ENCODE measurements at places on chromosomes 1 and 21.

GRCh38 chr1:200128081-200128480 lies 100.6 kb downstream of the NR5A2 start:
- no peak for DNase-seq

GRCh38 chr1:229164836-229165735 lies 105.8 kb upstream of the RAB4A start:
- DNase-seq = no peak

DNA sequence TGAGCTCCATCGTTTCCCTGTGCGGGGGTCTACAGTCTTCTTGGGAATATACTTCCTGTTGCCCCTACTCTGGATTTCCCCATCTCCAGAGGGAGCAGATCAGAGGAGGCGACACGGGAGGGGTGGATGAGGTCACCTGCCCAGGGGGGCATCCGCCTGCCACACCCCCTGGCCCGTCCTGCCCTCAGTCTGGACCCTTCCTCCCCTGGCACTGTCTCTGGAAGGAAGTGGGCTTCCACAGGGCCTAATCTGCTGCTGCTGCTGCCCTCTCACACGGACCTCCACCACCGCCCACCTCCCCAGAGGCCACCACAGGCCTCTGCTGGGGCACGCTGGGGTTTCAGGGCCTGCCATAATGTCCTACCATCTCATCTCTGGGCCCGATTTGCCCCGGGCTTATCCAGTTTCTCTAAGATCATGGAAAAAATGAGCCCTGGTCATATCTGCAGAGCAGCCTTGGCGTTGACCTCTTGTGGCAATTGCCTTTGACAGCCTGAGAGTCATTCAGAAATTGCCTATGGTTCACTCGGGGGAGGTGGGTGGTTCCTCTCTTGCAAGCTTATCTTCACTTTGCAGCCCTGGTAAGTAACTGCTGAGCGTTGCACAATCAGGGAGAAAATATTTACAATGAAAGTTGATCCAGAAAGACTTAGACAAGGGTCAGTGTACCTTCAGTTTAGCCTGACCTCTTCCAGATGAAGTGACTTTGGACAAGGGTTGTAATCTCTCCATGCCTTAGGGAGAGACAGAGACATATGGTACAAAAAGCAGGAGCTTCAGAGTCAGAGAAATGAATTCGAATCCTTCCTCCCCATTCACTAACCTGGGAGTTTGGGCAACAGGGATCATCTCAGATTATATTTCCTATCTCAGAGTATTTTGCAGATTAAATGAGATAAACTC lies 252.4 kb downstream of the TOMM20 start:
- DNase-seq = no peak

DNA sequence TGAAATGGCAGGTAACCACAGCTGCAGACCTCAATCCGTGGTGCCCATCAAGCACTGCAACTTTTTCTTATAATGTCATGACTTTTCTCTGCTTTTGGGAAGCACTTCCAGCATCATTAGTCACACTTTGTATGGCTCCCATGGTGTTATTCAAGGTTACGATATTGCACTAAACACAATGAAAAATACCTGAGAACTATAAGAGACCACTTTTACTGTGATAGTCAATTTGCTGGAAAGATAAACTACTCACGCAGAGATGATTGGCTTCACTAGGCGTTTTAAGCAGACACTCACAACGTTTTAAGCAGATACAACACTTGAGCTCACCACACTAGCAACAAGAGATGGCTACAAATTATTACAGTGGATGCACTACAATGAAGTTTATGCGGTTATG lies 103.2 kb upstream of the CHRM3 start:
- DNase-seq = no peak

DNA sequence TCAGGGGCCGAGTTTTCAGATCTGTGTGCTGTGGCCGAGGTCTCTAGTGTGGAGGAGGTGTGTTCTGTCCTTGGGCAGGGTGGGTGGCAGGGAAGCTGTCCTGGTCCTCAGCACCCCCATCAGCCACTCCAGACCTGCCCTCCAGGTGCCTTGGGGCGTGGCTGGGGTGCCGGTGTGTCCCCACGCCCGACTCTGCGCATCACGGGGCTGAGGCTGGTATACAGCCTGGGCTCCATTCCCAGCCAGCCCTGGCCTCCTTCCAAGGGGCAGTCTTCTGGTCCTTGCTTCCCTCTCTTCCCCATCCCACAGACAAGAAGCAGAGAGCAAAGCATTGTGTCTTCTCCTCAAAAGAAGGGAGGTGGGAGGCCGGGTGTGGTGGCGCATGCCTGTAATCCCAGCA lies 4.0 kb downstream of the SAMD11 start:
- DNase-seq = no peak

DNA sequence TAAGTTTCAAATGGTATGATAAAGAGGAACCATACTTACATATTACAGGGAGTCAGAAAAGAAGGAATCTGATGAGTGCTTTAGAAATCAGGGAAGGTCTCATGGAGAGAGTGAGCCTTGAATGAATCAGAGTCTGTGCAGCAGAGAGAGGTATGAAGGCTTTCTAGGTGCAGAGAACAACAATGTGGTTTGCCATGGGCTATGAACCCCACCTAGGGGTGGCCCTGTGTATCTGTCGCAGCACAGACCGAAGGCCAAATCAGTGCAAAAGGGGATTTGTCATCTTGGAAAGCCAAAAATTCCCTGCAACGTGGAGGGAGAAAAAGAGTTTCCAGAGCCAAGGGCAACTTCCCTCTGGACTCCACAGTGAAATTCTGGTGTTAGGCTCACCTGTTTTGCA lies 3.5 kb downstream of the PAPPA2 start:
- no peak for DNase-seq

Measured in activated CD8-positive, alpha-beta memory T cell treated with anti-CD3 and anti-CD28 coated beads for 4 hours (primary cell).